ENCODE measurements at places on chromosomes 3 and 15.

- no peak for DNase-seq
These were observed 31.7 kb downstream of the HES1 start for GRCh38 chr3:194167480-194168282.

DNA sequence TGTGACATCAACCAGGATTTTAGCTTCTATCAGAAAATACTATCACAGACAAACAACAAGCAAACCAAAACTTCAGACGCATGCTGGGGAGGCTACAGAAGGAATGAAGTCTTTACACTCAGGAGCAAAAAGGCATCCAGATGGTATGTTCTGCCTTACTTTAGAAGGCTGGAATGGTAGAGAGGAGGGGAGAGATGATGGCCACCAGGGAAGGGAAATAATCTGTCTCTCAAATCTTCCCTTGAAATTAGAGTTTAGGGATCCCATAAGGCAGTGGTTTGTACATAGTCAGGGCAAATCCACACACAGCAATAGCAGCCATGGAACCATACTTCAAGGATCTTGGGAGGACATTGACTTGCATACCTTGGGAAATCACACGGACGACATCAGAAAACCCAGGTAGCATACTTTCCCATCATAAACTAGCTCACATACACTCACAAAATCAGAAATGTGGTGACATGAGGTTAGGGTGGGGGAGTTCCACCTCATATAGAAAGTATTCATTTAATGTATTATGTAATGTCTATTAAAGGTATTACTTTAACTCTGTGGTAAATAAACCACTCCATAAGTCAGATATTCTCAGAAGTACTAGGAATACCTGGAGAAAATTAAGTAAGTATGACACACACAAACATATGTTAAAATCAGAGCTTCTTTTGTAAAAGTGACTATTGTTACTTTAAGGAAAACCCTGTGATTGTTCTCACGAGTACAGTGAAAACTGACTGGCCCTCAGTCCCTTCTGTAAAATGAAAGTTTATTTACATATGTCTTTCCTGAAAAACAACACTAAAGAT lies 9.4 kb downstream of the BTLA start:
- no peak for DNase-seq

GRCh38 chr3:129586746-129587430 lies 19.6 kb downstream of the PLXND1 start:
- DNase-seq: no peak

GRCh38 chr3:37990527-37990926 lies at the start of gene VILL:
TSS of gene VILL (plus strand) at chr3:37990786. CDS start at chr3:37993673, 2,887 bp downstream.
- peak; percentile 24 for DNase-seq

- DNase-seq: no peak
These were observed 75.2 kb downstream of the DUT start for GRCh38 chr15:48406266-48406891.

- DNase-seq: no peak
These were observed 9.0 kb downstream of the PIK3R4 start for GRCh38 chr3:130737622-130738021.

DNA sequence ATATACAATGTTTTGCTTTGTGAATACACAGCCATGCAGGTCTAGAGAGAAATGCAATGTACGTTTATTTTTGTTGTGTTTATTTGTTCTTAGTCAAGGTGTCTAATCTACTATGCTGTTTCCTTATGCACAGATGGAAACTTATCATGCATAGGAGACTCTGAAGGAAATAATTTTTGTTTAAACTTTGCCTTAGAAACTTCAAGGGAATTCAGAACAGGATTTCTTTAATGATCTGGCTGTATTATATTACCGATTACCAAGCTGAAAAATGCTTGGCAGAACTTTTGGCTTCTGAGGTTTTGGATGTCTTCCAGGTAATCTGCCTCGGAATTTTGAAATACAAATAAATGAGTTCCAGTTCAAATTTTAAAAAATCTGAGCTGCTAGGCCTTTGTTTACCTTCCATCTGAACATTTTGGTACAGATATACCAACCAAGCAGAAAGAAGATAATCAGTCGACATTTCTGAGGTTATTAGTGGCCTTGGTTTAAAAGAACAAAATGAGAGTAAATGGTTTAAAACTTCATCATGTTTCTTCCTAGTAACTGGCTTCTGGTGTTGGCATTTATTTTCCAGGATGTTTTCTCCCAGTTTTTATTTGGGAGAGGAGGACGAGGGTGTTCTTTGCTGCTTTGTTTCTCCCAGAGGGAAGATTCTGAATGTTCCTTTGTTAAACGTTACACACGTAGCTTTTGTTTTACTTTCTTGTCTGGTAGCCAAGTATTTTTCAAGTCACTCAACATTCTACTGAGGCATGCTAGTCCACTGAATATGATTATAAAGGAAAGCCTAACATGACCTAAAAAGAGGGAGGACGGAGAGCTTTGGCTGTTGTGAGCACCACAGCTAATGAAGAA lies 421.8 kb upstream of the TBL1XR1 start:
- DNase-seq: no peak

- no peak for DNase-seq
These were observed 16.3 kb upstream of the ATP10A start for GRCh38 chr15:25879438-25879837.

DNA sequence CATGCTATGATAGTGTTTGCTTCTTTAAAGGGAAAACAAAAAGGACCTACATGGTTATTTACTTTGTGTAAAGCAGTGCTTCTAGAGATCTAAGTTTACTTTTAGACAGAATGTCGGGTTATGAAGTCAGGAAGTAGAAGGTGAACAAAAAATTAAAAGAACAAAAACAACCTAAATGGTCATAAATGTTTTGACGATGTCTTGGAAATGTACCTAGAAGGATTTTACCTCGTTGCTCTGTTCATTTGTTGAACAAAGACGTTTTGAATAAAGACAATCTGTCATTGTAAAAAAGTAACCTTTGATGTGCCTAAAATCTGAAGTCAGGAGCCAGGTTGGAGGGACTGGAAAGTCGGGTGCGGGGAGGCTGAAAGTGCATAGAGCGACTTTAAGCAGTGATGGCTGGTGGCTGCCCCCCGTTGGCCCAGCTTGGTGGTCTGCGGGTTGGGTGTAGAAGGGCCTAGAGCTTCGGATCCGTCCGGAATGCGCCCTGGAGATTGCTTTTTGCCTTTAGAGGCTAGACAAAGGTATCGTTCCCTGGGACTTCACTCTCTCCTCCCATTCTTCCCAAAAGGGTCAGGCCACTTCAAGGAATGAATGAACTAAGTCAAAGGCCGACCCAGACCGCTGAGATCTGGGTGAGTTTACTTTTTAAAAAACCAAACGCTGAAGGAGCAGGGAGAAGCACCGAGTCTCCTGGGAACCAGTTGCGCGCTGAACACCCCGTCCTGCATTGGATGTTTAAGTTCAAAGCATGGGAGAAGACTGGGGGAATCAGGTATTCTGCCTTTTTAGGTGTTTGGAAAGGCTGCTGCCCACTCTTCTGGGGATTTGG lies 2.1 kb downstream of the SOX14 start:
- no peak for DNase-seq

- peak; percentile 27 for DNase-seq
These were observed 268.0 kb downstream of the LPP start for GRCh38 chr3:188421836-188422540.

DNA sequence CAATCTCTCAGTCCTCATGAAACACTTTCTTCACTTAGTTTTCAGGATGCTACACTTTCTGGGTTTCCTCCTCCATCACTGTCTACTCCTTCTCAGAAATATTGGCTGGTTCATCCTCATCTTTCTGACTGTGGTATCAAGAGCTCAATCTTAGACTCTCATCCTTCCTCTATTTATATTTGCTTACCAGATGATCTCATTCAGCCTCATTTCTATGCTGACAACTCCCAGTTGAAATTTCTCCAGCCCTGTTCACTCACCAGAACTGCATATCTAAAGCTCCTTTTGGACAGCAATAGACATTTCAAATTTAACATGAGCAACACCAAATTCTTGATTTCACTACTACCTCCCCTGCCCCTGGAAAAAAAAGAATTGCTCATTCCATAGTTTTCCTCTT lies 48.0 kb upstream of the FBN1 start:
- DNase-seq: no peak

- peak; percentile 37 for DNase-seq
These were observed 23.8 kb downstream of the VPS39 start for GRCh38 chr15:42184296-42184695.

GRCh38 chr3:134650431-134651346 lies at the start of gene KY:
TSS of gene KY (minus strand) at chr3:134651022. CDS start at chr3:134650960, 62 bp downstream.
- DNase-seq: peak; percentile 67
